Brain (organoid and tissue), 16 donors: ENCODE measurements at places on chromosomes 2 and 18.

DNA sequence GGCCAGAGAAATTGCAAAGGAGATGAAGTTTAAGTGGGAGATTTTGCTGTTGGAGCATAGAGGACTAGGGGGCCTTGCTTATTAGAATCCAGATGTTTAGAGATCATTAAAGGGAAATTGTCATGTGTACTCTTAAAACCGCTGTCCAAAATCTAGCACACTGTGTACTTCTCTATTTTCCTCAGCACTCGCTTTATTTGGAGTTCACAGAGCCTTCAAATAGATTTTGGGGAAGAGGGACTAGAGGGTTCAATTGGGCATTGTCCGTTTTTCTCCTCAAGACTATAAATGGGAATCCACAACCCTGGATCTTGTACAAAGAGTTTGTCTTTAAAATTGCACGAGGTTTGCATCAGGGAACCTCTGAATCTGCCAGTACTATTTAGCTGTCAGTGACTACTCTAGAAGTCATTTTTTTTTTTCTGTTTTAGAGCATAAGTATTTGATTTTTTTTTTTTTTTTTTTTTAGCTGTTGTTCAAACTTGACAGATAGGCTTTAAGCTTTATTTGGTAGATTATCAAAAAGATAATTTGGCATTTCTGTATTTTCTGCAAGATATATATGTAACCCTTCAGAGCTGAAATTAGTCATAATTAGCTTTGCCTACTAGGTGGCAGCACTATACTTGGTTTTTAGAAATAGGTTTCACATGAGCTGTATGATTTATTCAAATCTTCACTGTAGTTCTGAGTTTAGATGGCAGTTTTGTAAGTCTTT, 14.2 kb downstream of the PMS1 start:
- DNase-seq = peak; percentile 66

DNA sequence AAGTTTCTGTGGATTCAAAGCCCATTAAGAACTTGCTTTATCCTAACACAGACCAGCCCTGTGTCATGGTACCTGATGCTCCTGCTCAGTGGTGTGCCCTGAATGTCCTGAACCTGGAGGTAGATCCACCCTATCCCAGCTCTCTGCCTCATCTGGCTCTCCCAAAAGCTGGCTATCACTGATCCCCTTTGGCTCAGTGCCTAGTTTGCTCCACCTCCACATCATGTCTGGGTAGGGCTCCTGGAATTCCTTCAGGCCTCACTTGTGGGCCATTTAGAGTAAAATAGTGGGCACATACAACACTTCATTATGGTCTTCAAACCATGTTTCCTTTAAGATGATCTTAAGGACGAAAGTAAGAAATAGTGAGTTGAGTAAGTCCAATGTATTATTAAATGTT, 4.8 kb upstream of the ABCB11 start:
- no peak for DNase-seq

DNA sequence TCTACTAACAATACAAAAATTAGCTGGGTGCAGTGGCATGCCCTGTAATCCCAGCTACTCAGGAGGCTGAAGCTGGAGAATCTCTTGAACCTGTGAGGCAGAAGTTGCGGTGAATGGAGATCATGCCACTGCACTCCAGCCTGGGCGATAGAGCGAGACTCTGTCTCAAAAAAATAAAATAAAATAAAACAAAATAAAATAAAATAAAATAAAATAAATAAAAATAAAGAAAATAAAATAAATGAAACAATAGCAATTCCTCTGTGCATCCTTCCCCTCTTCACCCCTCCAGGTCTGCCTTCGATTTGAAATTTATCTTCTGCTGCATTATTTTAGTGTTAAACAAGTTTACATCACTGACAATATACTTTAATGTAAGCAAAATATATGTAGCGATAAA, 63.0 kb upstream of the UXS1 start:
- DNase-seq = no peak

DNA sequence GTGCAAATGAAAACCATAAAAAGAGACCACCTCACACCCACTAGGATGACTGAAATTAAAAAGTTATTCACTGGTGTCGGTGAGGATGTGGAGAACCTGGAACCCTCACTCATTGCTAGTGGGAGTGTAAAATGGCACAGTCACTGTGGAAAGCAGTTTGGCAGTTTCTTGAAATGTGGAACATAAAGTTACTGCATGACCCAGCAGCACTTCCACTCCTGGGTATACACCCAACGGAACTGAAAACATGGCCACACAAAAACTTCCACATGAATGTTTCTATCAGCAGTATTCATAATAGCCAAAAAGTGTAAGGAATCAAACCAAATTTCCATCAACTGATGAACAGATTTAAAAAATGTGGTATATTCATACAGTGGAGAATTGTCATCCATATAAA, 65.1 kb upstream of the SLC66A3 start:
- no peak for DNase-seq

GRCh38 chr2:205574001-205574400, 108.3 kb upstream of the NRP2 start:
- DNase-seq = no peak
